Adipocyte (in vitro differentiated cells): ENCODE measurements at places on chromosomes 3 and 15.

DNA sequence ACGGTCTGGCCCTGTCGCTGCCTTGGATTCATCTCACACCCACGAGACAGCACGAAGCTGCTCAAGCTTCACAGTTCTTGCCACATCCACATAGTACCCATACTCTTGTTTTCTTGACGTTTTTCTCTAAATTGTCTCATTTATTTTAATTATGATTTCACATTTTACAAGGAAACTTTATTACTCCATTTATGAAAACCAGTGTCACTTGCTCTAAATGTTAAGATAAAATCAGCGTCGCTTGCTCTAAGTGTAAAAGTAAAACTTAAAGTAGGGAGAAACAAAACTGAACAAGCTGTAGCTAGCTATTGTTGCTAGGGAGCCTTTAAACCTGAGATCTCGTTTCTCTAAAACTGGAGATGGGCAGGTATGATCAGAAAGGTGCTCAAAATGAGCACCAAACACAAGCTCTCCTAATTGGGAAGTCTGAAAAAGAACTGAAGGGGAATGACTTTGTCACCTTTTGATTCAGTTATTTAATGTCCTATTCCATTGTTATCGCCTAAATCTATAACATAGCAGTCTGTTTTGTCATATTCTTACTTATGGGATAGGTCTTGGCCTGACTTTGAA lies 680 bp downstream of the IFT122 start:
- DNase-seq = peak; percentile 76

- DNase-seq = peak; percentile 6
These were observed 968 bp upstream of the TMEM266 start for GRCh38 chr15:76058714-76059319.

GRCh38 chr15:77564938-77565337 lies 67.8 kb downstream of the LINGO1 start:
- no peak for DNase-seq

- no peak for DNase-seq
These were observed 17.9 kb downstream of the SLC6A11 start for GRCh38 chr3:10833855-10834414.

DNA sequence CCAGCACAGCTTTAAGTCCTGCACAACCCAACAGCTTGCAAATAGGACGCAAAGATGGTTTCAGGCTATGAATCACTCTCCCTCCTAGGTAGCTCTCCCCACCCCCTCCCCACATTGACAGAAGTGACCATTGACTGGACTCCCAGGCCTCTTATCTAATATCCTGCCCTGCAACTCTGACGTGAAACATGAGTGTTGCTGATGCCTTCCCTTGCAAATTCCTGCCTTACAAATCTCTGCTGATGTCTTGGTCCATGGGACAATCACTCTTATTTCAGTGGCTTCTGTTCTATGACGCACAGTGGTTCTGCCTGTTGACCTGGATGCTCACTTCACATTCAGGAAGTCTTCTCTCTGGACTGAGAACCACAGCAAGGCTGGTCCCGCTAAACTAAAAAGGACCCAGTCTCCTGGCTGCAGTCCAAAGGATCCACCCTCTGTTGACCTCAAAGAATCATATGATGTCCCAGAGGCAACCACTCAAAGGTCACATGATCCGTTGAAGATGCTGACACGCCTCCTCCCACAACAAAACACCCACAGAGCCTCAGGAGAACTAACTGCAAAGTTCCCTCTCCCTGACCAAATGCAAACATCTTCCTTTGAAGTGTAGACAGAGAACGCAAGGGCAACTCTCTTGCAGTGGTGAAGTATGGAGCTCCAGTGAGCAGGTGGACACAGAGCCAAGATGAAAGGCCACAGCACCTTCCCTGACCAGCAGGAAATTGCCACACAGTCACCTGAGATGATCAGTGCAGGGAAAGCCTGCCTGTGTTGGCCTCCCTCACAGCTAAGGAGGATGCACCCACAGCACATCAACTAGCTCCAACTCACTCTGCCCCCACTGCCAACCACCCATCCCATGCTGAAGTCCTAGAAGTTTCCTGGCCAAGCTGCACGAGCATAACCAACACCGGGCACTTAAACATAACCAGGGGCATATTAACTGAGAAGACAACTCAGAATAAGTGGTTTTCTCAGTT lies 112.3 kb downstream of the ADAMTS17 start:
- DNase-seq = no peak

DNA sequence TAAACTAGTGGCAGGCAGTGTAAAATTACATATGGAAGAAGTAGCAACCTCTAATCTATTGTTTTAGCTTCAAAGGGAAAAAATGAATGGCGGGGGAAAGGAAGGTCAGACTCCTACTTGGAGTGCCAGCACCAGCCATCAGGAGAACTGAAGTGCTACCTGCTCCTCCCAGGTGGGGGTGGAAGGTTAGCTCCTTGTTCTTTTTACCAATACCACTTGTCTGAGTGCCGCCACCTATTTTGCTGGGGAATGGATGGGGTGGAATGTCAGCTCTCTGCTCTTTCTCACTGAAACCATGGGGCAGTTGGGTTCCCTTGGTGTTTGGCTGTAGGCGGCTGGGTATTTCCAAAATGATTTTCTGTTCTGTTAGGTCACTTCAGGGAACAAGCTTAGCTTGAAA lies 428.7 kb upstream of the EPHA3 start:
- no peak for DNase-seq

- DNase-seq = no peak
These were observed 10.5 kb upstream of the PLA2G4E start for GRCh38 chr15:42031198-42031915.

DNA sequence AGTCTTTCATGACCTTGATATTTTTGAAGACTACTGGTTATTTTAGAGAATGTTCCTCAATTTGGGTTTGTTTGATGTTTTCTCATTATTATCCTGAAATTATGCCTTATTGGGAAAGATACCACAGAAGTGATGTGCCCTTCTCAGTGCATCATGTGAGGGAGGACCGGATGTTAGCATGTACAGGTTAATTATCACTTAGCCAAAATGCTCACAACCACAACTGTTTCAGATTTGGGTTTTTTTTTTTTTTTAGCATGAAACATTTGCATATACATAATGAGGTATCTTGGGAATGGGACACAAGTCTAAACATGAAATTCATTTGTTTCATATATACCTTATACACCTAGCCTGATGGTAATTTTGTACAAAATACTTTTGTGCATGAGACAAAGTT lies 59.8 kb downstream of the PIK3R4 start:
- no peak for DNase-seq

- DNase-seq = peak; percentile 53
These were observed 61.6 kb upstream of the MAP4 start for GRCh38 chr3:48077815-48078214.

DNA sequence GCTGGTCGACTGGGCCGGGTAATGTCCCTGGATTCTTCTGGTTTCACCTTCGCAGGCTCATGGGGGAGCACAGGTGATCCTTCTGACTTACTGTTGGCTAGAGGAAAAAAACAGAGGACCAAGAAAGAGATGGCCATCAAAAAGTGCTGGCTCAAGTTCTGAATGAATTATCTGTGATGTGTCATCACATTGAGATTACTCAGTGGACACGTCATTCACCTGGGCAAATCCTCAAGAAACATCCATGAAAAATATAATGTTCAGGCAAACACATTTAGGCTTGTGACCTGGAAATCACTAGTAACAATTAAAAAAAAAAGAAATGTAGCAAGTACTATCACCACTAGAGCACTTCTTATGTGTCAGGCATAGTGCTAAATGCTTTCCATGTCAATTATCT lies 81.5 kb upstream of the SLC2A2 start:
- DNase-seq = no peak

DNA sequence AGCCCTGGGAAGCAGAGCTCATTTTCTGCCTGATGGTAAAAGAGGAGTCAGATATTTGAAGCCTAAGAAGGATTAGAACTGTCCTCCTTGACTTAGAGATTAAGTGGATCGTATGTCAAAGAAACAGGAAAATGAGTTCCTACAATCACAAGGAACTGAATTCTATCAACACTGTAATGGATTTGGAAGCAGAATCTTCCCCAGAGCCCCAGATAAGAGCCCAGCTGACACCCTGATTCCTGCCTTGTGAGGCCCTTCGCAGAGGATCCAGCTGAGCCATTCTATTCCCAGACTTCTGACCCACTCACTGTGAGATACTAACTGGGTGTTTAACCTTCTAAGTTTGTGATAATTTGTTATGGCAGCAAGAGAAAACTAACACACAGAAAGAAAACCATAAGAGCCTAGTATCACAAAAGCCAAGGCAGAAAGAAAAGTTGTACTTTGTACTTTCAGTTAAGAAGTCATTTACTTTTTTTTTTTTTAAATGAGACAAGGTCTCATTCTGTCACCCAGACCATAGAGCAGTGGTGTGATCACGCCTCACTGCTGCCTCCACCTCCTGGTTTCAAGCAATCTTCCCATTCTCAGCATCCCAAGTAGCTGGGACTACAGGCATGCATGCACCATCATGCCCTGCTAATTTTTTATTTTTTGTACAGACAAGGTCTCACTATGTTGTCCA lies 61.1 kb upstream of the ZBTB20 start:
- no peak for DNase-seq
